Bronchial epithelial cell (primary cell): ENCODE measurements at places on chromosomes 1 and 21.

- DNase-seq = peak; percentile 46
Measured at GRCh38 chr1:10074852-10075730, 42.3 kb downstream of the UBE4B start.

DNA sequence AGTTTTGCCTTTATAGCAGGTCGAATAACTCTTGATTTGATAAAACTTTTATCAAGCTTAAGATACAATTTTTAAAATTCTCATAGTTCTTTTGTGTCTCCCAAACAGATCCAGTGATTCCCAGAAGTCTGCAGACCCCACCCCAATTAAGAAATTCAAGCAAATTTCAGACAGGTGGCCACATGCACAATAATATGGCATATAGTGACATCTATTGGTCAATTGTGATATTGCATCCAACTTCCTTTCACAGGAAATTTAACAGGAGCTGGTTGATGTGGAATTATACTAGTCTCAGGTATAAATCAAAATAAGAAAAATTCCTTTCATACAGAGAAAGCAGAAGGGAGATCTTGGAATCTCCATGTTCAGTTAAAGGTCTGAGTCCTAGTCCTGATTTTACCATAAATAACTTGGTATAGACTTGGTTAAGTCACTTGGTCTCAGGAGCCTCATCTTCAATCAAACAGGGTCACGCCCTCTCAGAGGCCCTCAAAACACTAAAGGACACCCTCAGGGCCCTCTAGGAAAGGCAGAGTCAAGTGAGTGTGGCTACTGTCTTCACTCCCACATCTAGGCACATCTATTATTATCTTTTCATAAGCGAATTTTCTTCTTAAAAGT, 24.1 kb downstream of the PIGM start:
- DNase-seq = no peak

GRCh38 chr1:50476800-50477199, 53.6 kb upstream of the DMRTA2 start:
- DNase-seq = no peak

DNA sequence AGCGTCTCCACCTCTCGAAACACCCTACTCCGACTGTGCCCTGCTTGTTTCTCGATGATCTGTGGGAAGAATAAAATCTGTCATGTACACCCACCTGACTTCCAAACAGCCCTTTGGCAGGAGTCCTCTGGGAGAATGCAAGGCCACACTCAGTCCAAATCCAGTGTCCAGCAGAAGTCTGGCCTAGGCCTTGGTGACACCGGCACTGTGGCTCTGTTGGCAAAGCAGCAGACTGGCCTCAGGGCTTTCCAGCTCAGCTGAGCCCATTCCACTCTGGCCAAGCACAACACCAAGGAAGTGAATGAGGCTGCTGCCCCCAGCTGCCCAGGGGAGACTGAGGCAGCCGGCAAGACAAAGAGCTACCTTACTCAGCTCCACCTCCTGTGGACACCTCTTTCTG, 25.1 kb upstream of the KNCN start:
- no peak for DNase-seq

DNA sequence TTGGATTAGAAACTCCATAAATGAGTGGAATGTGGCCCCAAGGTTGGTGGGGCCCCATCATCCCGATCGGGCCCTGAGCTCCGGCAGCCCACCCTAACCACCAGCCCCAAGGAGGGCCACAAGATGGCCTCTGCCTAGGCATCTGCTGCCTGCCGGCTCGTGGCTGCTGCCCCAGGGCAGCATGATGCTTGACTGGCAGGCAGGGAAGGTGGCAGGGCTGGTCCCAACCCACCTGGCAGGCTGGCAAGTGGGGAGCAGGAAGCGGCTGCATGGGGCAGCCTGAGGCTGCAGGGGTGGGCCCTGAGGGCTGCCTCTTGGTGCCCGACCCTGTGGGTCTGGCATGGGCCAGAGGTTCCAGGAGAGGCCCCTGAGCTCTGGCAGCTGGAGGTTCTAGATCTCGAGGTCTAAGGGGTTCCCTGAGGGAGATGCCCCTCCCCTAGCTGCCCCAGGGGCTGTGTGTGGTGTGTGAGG, 760 bp upstream of the GJC2 start:
- no peak for DNase-seq

- no peak for DNase-seq
Measured at GRCh38 chr1:9406111-9406510, 113.4 kb downstream of the SPSB1 start.

DNA sequence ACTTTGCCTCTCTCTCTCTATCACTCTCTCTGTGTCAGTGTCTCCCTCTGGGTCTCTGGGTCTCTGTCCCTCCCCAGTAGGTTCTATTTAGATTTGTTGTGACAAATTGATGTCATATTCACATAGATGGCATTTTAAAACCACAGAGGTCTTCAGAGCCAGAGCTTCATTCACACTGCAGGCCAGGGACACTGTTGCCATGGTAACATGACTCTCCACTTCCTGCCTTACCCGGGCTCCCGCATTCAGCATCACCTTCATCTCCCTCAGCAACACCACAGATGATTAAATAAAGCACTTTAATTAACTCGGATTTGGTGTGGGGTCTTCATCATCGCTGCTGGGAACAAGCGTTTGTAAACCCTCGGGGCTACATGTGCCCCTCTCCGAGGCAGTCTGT, 132.6 kb downstream of the ETS2 start:
- no peak for DNase-seq

- peak; percentile 30 for DNase-seq
Measured at GRCh38 chr1:158527190-158527815, 26.9 kb downstream of the OR6Y1 start.

DNA sequence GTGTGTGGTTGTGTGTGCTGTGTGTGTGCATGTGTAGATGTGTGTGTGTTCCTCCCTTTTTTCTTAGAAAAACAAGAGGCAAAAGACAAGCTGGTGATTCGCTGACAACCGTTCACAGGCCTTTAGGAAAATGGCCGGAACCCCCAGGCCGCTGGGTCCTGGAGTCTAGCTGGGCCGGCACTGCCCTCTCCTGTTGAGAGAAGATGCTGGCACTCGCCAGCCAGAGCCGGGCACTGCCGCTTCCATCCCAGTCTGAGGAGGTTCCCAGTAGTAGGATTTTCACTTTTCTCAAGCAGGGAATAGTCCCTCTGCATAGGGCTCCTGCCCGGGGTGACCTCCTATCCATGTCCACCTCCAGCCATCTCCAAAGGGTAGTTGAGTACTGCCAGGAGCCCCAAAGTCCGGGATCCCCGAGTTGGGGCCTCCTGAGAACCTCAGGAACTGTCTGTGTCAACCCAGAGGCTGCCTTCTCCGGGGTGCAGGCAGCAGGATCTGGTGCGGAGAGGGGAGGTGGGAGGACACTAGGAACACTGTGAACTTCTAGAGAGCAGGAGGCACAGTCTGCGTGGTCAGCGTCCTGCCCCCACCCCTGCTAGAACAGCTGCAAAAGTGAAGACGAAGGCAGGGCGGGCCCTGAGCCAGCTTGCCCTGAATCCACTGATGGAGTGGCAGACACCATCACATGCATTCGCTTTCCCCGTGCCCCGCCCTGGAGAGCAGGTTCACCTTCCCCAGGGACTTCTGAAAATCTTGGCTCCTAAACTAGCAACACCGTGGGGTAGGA, 44.1 kb upstream of the ARHGEF16 start:
- no peak for DNase-seq

DNA sequence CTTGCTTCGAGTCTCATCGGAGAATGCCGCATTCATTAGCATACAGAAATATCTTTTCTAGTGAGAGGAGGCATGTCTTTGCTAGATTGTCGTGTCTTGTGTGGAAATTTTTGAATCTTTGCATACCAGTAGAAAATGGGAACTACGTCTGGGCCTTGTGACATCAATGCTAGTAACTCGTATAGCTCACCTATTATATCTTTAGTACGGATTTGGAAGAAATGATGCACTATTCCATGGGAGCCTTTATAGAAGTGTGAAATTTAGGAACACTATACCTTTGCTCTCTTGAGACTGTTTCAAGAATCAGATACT, 835 bp downstream of the UHMK1 start:
- DNase-seq = peak; percentile 6

DNA sequence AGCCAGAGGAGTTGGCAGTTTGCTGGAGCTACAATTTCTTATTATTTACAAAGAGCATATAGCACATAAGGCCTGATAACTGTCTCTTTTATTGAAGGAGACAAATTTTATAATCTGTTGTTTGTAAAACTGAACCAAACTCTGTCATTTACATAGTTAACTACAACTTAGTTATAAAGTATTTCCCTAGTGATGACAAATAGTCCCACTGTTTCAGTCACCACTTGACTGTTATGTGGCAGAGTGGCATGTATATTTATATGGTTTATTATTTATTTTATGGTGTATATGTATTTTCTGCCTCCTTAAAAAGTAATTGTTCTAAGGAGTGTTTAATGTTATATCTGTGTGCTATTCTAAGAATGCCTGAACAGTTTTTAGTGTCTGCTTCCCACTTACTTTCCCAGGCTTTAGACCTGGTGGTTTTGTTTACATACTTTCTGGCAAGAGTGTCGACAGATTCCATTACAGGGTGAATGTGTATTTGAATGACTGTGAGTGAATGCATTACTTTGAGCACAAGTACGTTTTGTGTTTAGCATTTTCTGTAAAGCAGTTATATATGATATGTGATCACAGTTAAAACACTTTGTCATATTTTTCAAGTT, 10.0 kb downstream of the TSEN15 start:
- DNase-seq = peak; percentile 31

DNA sequence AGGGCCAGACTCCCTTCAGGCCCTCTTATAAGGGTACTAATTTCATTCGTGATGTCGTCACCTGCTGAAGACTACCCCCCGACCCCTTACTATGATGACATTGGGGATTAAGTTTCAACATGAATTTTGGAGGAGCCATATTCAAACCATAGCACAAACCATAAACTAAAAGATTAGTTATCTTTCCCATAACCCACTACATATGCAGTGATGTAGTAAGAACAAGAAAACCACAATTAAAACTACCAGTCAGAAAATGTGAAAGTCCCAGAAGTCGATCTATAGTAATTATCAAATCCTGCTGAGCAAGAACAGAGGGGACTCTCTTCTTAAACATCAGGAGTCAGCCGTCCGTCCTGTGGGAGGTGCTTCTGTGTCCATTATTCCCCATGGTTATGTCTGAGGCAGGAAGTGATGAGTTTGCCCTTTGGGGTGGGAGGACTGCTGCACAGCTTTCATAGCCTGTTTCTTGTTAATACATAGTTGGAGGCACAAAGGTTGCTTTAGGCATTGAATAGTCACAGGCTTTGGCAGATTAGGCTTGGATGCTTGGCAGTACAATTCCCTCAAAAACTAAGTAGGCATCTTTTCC, 35.9 kb upstream of the PTGFRN start:
- DNase-seq = peak; percentile 68

DNA sequence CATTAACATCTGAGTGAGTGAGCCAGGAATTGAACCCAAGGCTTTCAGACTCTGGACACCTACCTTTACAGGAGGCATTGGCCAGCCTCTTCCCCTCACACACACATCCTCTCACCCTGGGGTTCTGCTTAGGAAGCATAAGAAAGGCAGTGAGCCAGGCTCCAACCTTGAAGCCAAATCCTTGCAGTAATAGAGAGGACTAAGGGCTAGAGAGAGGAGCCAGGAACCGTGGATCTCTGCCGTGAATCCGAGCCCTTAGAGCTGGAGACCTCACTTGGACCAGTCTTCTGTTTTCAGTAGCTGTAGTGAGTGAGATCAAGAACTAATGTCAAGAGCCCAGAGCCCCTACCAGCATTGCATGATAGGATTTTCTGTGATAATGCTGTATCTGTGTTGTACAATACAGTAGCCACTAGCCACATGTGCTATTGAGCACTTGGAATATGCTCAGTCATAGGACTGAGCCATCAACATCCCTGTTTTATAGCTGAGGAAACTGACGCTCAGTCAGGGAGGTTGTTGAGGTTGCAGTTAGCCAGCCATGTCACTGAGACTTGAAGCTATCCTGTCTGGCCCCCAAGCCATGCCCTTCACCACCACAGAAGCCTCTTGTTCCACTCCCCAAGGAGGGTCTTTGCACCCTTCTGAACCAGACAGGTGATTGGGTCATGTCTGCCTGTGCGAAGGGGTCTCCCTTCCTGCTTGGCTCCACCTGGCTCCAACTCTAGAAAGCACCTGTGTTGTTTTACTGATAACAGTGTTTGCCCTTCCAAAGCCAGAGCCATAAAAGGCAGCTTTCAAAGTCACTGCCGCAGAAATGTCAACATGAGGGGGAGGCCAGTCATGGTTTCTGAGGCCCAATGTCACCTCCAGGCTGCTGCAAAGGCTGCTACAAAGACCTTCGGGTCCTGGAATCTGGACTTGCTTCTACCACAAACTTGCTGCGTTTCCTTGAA, 101.1 kb upstream of the JUN start:
- no peak for DNase-seq
